Fibroblast of lung (primary cell): ENCODE measurements at places on chromosomes 4 and X.

GRCh38 chrX:10199212-10199611 is 42.4 kb downstream of the CLCN4 start:
- peak; percentile 60 for DNase-seq

- DNase-seq, result peak; percentile 95
Measured at GRCh38 chr4:66574145-66574978, 904.1 kb upstream of the EPHA5 start.

- DNase-seq, result no peak
Measured at GRCh38 chr4:74534936-74535335, 90.0 kb downstream of the AREG start.

DNA sequence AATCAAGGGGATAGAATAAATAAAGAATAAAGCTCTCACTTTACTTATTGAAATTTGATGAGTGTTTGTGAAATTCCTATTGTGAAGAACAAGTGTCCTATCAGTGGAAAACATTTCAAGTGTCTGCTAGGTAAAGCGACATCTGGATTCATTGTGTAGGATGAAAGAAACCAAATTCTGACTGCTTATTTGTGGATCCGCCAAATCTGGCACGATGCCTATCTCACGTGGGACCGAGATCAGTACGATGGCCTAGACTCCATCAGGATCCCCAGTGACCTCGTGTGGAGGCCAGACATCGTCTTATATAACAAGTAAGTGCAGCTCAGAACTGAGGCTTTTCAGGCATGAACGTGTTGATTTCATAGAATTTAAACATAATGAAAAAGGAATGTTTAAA is 1.9 kb downstream of the CHRNA9 start:
- no peak for DNase-seq

- no peak for DNase-seq
Measured at GRCh38 chr4:56739066-56739777, 58.1 kb upstream of the HOPX start.

- DNase-seq, result no peak
Measured at GRCh38 chr4:90994851-90995574, 867.8 kb downstream of the CCSER1 start.

GRCh38 chr4:39339968-39340367 is 26.2 kb downstream of the RFC1 start:
- DNase-seq, result no peak

- DNase-seq, result no peak
Measured at GRCh38 chr4:180541678-180542077, 1701.5 kb upstream of the TENM3 start.

- peak; percentile 70 for DNase-seq
Measured at GRCh38 chr4:99790796-99791617, 25.6 kb upstream of the DAPP1 start.

DNA sequence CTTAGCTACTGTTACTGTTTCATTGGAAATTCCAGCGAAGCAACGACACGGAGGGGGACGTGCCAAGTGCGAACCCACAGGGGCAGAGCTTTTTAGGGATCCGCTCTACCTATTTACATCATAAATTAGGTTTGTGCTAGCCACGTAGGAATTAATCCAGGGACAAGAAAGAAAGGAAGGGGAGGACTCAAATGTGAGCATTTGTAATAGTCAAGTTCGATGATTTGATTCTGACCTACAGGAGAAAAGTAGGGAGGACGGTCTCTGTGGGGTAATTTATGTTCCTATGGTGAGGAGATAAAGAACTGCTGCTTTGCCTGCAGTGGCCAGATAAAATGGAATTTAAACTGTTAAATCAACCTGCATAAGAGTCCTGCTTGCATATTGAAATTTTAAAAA is 1.7 kb downstream of the INTS6L start:
- no peak for DNase-seq

- DNase-seq, result no peak
Measured at GRCh38 chr4:79687006-79687405, 279.0 kb upstream of the GK2 start.

DNA sequence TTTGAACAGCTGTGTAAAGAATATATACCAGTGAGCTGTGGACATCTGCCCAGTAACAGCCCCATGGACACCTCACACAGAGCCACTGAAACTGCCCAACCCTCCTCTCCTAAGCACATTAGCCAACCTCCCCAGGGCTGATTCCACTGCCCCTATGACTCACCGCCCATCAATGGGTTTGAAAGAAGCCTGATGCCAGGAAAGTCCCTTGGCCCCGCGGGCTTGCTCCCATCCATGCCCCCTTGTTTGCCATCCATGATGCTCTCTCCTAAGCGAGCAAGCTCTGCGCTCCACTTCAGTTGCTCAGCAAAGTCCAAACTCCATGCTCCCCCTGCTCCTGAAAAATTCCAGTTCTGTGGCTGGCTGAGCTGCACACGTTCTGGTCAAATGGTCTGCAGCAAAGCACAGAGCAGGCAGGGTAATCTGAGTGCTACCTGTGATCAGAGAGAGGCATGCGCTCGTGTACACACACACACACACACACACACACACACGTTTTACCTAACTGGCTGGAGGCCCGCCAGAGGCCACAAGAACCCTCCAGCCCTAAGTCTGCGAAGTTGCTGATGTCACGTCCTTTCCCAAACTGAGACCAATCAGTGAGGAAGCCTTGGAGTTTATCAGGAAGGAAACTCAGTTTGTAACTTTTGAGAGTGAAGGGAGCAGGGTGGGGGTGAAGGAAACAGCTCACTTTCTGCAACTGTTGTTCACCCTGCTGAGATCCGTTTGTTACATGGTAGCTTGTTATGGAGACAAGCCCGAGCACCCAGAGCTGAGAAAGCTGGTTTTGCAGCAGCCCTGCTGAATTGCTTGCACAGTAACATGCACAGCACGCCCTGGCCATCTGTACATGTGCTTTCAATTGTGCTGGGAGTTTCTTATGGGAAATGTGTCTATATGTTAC is at the start of gene ASB9:
Gene ASB9 (minus strand): TSS at position 466 of the 904 bp plus-strand sequence. CDS start 209 bp downstream, at position 257.
- peak; percentile 19 for DNase-seq

DNA sequence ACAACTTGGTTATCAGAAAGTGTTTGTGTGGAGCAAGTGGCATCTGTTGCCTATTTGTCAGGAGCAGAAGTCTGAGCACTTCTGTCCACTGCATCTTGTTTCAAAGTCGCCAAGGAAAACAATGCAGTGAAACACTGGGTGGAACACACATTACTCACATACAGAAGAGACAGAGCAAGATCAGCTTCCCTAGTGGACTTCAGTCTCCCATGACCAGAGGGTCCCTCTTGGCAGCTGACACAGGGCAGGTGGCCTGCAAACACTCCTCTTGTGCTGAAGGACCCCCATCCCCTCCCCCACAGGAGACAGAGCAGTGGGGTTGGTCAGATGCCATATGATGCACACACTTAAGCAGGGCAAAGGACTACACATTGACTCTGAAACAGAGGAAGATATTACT is 3.6 kb upstream of the BBS12 start:
- no peak for DNase-seq

DNA sequence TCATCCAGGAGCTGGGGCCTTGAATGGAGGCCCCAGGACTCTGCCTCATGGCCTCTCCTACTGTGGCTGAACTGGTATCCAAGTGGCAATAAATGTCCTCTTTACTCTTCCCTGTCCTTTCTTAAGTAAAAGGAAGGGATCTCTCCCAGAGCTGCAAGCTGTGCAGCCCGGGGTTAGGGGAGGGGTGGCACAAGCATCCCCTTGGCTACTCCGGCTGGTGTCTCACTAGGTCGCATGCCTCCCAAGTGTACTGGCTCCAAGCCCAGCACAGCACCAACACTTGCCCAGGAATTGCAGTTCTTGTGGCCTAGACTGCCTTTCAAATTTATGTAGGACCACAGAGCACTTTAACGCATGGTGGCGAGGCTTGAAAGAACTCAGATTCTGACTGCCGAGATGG is 44.7 kb upstream of the MED14 start:
- DNase-seq, result no peak

- no peak for DNase-seq
Measured at GRCh38 chr4:140291259-140291658, 82.2 kb upstream of the SCOC start.

DNA sequence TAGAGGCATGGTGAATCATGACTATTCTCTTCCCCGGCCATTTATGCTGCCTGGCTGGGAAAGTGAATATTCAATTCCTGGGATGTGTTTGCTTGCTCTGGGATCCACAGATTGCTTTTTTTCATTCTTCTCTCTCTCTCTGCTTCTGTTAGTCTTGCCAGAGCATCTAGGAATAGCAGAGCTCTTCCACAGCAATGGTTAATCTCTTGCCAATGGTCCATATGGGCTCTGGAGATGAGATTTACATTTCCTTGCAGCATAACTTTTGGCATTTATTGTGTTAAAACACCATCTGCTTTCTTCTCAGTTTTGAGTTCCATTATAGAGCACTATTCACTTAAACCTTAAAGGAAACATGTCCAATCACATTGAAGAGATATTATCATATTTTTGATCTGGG is 59.2 kb upstream of the GUCY1A1 start:
- no peak for DNase-seq

DNA sequence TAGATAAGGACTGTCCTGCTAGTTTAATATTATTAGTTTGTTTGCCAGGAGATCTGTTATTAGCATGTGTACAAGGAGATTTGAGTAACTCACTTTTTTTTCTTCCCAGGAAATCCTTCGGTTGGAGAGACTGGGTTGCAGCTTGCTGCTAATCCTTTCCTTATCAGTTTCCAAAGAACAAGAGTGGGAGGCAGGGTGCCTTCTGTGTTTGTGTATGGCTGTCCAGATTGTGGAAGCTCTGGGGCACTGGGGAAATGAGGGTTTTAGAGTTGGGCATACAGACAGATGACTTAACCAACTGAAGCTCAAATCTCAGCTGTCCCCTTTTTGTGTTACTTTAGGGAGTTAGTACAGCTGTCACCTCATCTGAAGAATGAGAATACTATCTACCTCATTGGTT is 12.6 kb upstream of the SUPT20HL1 start:
- DNase-seq, result no peak

GRCh38 chr4:125676583-125676982 is 361.8 kb downstream of the FAT4 start:
- no peak for DNase-seq

DNA sequence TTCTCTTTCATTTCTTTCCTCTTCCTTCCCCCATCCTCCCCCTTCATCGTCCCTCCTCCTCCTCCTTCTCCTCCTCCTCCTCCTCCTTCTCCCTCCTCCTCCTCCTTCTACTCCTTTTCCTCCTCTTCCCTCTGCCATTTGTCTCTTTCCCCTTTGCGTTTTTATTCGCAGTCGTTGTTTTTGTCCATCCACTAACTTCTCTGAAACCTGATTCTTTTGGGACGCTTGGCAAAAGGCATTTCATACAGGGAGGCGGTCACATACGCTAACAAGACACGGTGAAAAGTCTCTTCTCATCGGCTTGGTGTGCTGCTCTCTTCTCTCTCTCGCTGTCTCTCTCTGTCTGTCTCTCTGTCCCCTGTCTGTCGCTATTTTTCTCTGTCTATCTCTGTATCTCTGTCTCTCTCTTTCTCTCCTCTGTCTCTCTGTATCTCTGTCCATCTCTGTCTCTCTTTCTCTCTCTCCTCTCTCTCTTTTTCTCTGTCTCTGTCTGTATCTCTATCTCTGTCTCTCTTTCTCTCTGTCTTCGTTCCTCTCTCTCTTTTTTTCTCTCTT is 5.4 kb upstream of the SHOX start:
- DNase-seq, result no peak

GRCh38 chr4:18128241-18128640 is 106.7 kb upstream of the LCORL start:
- no peak for DNase-seq

DNA sequence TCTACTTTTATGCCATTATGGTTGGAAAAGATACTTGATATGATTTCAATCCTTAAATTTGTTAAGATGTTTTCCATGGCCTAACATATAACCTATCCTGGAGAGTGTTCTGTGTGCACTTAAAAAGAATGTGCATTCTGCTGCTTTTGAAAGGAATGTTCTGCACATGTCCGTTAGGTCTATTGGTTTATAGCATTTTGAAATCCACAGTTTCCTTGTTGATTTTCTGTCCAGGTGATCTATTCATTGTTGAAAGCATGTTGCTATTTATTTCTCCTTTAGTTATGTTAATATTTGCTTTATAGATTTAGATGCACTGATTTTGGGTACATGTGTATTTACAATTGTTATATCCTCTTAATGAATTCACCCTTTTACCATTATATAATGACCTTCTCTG is 5.7 kb upstream of the KLKB1 start:
- no peak for DNase-seq

- peak; percentile 52 for DNase-seq
Measured at GRCh38 chr4:165383591-165384073, 4.8 kb downstream of the CPE start.
